Effector memory CD8-positive, alpha-beta T cell (primary cell): ENCODE measurements at places on chromosomes 1 and 21.

DNA sequence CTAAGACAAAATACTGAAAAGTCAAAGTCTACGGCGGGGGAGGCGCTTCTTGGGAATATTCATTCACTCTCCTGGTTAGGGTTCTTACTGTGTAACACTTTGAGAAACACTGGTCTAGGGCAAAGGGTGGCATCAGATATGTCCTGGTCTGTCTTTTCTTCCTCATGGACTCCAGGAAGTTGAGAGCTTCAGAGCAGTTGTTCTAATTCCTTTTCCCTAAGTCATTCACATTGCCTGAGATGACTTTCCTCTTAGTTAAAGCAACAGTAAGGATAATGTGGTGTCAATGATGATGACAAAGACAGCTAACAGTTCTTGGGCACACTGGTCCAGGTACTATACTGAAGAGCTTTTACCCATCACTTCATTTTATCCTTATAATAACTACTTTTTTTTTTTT lies 27.0 kb downstream of the FGGY start:
- DNase-seq, result no peak

DNA sequence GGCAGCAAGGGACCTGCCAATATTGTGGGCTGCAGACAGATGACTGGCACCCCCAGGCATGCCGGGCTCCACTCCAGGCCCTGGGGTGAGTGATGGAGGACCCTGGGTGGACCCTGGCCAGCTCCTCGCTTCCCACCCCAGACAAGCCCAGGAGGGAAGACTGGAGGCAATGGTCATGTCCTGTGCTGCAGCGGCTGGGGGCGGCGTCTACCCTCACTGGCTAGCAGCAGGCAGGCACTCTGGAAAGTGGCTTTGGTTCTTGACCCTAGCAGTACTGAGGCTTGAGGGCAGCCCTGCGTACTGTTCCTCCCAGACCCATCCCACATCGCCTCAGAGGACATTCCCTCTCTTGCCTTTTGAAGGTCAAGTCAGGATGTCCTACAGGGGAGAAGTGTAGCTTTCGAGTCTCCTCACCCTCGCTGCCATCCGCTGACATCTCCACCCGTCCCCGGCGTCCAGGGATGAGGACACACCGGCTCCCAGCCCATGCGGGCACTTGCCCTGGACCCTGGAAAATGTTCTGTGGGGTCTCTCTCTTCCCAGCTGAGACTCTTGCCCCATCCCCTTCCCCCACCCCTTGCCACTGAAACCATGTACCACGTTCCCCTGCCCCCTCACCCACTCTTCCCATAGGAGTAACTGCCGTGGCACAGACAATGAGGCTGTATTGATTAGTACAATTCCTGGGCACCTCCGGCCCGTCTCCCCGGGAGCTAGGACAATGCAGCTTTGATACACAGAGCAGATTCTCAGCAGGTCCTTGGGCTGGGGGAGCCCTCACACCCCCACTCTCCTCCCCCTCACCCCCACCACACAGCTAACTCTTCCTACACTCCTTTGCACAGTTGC lies 15.0 kb downstream of the SLC6A9 start:
- no peak for DNase-seq

GRCh38 chr1:1344655-1345361 lies 4.4 kb downstream of the DVL1 start:
- DNase-seq, result no peak

DNA sequence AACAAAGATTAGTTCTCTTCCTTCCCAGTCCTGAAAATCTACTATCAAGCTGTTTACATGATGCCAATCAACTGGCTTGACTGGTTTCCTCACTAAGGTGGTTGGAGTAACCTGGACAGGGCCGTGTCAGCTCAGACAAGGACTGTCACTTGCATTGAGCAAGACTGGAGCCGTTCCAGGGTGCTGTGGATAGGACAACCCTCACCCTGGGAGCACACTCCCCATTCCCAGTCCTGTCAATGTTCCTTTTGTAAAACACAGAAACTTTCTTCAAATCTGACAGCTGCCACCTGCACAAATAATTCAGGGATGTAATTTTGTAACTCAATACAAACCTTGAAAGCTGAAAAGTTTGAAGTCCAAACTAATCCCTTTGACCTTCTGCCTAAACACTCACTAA lies 31.4 kb downstream of the PLPP3 start:
- no peak for DNase-seq

DNA sequence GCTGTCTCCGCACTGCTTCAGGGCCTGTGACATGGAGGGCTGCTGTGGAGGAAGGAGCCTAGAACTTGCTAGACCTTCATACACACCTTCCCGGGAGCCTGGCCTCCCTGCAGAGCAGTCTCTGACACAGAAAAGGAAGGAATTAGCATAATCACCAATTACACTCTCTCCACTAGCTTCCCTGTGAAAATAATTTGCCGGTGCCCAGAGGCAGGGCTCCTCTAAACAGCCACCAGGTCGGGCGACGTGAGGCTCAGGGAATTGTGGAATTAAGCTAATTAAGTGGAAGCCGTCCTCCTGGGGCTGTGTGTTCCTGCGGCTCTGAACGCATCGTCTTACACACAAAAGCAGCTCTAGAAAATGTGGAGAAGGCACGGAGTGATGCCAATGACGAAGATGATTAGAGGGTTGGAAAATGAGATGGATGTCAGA lies 82.6 kb downstream of the NENF start:
- DNase-seq, result no peak

DNA sequence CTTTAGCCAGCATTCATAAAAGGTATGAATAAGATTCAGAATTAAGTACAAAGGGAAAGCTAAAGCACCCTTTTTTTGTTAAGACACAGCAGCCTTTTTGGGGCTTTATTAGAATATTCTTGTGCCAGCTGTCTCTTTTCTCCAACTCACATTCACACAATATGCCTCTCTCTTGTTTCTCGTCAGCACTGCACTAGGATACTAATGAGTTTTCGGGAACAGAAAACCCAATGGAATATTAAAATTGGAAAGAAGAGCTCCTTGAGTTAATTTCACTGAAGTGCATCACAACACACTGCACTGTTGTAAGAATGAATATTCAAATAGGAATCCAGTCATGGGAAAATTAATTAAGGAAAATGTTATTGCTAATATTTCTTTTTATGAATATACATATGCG lies 410.4 kb upstream of the BEND5 start:
- DNase-seq, result no peak

GRCh38 chr1:112695276-112695675 lies 11.7 kb downstream of the RHOC start:
- DNase-seq, result no peak

DNA sequence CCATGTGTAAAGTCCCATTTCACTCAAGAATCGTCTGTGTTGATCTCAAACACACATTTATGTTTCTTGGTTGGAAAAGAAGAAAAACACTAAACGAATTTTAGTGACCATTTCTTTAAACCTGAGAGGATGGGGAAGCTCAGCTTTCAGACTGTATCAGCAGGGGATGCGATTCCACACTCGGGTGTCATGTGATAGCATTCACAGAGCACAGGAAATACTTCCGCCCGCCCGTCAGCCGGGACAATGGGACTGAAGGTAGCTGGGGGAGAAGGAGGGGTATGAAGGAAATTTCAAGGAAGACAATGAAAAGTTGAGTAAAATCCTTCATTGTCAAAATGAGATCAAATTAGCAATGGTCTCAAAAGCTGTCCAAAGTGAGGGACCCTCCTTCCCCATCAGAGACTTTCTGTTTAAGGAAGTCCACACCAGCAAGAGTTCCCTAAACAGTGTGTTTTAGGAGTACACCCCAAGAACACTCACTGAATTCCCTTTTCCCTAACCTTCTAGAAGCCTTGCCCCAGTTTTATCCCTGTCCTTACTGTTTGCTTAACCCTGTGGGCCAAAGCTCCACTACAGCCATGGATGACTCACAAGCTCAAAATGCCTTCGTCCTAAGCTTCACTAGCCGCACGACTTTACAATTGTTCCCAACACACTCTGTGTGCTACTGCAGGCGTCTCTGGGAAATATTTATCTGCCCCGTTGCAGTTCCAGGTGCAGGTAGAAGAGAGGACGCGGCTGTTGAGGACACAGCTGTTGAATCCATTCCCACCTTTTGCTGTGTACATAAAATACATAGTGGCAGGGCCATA lies 51.4 kb upstream of the SIM2 start:
- no peak for DNase-seq

DNA sequence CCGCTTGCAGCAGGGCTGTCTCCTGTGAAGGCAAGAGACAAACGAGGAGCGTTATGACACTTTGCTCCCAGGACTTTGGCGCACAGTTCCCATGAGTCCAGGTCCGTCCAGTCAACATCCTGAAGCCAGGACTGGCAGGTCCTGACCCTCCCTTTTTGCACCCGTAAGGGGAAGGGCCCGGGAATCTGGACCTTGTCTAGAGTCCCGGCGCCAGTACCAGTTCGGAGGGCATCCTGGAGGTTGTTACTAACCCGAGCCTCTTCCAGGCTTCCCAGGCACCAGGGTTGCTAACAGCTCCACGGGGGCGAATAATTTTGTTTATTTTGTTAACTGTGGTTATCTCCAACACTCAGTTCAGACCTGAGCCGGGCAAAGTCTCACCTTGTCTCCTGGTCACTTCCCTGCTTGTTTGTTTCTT lies 682 bp upstream of the RWDD3 start:
- DNase-seq, result no peak

GRCh38 chr1:247357781-247358211 lies 26.1 kb upstream of the ZNF496 start:
- DNase-seq, result no peak

DNA sequence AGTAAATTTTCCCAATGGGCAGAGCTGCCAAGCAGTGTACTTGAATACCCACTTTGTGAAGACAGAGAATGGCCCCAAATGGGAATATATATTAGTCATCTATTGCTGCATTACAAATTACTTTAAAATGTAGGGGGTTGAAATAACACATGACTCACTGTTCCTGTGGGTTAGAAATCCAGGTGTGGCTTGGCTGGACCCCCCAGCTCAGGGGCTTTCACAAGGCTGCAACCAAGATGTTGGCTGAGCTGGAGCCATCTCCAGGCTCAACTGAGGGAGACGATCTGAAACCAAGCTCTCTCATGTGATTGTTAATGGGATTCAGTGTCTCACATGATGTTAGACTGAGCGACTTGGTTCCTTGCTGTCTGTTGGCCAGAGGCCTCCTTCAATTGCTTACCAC lies 33.4 kb upstream of the ARHGAP29 start:
- no peak for DNase-seq

DNA sequence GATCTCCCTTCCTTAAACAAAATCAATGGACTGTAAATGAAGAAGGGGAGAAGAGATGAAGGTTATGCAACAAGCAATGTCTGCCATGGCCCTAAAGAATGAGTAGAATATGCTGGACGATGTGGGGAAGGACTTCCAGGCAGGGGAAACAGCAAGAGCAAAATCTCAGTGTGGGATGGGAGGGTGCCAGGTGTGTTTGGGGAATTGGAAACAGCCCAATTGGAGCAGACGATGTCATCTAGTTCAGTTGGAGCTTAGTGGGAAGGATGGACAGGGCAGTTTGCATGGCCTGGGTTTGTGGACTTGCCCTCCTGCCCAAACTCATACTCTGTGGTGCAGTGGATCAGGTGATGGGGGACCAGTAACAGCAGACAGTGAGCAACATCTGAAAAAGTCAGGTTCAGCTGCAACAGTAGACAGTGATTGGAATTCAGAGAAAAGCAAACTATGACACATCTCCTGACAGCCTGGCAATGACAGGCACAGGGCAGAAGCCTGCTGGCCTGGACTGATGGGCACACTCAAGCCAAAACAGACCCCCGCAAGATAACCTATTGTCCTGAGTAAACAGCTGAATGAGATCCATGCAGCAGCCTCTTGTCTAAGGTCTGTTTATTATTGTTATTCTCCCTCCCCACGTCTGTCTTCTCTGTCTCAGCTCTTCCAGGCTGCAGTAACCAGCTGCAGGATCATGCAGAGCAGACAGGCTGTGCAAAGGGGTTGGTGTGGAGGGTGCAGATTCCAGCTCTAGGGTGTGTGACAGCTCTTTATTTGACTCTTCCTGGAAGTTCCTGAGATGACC lies 50.5 kb upstream of the PRELP start:
- DNase-seq, result no peak

- no peak for DNase-seq
Observed at GRCh38 chr1:23459338-23459757, 24.6 kb downstream of the ASAP3 start.

GRCh38 chr1:243921111-243921510 lies 71.1 kb upstream of the AKT3 start:
- no peak for DNase-seq

GRCh38 chr1:26078286-26079177 lies 11.1 kb upstream of the TRIM63 start:
- no peak for DNase-seq

- no peak for DNase-seq
Observed at GRCh38 chr1:54099061-54099610, 45.7 kb downstream of the TCEANC2 start.

DNA sequence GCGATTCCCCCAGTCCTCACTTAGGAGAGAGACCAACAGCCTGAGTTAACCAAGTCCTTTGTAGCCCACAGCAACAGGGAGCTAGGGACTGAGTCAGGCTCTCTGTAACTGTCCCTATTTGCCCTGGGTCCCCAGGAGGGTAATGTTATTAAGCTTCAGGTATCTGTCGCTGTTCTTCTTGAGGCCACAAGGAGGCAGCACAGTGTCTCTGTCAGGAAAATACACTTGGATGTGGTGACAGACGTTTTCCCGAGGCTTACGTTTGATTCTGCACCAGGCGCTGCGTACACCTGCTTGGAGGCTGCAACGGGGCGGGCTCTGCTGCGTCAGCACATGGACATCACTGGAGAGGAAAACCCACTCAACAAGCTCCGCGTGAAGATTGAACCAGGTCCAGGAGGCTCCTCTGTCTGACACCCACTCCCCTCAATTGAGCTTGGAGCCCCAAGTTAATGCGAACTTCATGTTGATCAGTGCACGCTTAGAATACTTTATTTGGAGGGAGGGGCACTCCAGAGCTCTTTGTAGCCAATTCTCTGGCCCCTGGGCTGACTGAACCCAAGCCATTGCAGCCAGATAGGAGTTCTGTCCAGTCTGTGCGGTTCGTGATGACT lies 10.7 kb upstream of the ELF3 start:
- DNase-seq, result no peak

GRCh38 chr1:169517558-169518186 lies 31.9 kb upstream of the SLC19A2 start:
- DNase-seq, result no peak

GRCh38 chr1:78526496-78526895 lies 35.7 kb downstream of the PTGFR start:
- DNase-seq, result no peak

DNA sequence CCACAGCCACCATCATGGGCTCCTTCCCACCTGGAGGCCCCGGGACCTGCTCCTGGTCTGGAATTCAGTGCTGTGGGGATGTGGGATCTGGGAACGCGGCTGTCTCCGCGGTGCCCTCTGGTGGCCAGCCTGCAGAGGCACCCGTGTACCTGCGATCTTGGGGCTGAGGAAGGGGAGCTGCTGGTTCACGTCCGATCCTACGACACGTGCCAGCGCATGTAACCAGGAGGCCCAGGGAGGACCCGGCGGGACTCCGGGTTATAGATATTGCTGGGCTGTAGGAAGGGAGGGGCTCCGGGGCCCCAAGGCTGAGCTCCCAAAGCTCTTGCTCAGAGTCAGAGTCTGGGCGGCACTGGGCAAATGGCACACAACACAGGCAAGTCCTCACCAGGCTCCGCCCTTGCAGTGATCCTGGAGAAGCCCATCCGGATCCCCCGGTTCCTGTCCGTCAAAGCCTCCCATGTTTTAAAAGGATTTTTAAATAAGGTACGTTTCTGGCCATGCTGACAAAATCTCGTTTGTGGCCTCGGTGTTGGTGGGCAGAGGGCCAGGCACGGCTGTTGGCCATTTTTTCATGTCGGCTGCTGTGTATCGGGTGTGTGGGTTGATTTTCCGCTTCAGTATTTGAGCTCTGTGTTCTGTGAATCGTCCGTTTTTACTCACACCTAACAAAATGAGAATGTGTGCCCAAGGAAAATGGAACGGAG lies 20.1 kb downstream of the FAAP20 start:
- DNase-seq, result no peak

- no peak for DNase-seq
Observed at GRCh38 chr1:183979437-183979836, 58.1 kb downstream of the COLGALT2 start.
